ENCODE measurements at places on chromosomes 3 and 15.
A peak's percentile ranks its signal among the peaks of the same experiment; 100 is the strongest.

- no peak for DNase-seq
These were observed 8.4 kb upstream of the CCDC54 start for GRCh38 chr3:107368654-107369398.

DNA sequence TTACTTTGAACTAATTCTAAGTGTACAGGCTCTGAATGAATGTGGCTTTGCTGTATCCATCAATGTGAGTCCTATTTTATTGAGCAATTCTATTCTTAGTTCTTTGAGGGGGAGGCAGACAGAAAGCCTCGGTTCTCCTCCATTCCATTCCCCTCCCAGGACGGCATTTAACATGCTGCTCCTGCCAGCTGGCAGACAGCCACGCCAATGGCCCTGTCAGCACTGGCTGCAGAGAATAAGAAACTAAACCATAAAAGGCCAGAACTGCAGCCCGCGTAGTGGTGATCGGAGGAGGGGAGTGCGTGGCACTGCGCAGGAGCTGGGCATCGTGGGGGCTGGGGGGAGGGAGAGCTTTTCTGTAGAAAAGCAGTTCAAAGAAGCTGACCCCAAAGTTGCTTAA, 76.0 kb upstream of the HACD2 start:
- DNase-seq, result peak; percentile 92

DNA sequence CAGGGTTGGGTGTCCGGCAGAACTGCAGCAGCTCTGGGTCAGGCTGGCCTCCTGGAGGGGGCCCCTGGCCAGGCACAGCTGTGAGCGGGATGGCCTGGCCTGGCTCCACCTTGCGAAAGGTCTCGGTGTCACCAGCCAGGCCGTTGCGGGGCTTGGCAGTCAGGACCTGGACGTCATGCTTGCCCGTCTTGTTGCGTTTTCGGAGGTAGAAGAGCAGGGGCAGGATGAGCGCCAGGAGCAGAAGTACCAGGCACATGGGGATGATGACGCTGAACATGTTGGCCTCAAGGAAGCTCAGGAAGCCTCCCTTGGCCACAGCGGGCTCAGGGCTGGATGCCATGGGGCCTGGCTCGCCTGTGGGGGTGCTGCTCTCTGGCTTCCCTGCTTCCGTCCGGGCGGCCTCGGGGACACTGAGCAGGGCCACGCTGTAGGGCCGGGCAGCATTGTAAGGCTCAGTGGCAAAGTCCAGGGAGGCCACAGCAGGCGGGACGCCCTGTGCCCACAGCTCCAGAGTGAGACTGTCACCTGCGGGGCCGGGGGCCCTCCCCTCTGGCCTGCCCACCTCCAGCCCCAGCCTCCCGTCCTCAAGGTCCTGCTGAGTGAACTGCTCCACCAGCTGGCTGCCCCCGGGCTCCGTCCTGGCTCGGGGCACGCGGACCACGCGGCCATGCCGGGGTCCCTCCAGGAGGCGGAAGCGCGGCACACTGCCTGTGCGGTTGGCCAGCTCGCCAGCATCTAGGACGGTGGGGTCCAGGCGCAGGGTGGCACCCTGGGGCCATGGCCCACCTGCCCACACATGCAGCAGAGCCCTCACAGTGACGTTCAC, 28.1 kb downstream of the SNX33 start:
- no peak for DNase-seq

- no peak for DNase-seq
These were observed 11.9 kb downstream of the PRKAR2A start for GRCh38 chr3:48835650-48836366.

- peak; percentile 54 for DNase-seq
These were observed 36.5 kb downstream of the CDV3 start for GRCh38 chr3:133610031-133610430.

DNA sequence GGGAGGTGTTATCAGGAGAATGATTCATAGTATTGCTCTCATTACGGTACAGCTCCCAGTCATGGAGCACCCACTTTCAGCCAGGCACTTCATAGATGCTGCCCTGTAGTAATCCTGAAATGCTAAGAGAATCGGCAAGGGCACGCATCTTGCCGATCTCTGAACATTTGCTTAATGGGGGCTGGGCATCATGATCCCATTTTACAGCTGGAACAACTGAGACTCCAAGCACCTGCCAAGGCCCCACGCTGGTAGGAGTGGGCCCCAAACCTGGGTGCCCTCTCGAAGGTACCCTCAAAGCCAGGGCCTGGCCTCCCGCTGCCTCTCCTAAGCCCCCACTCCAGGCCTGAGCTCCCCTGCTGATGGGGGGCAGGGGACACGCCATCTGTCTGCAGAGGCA, 47.3 kb downstream of the RPN1 start:
- DNase-seq, result no peak
